DND-41 (cell line): ENCODE measurements at places on chromosomes 7 and 10.

- DNase-seq: peak; percentile 84
These were observed 67.8 kb downstream of the EGFR start for GRCh38 chr7:55086413-55087201.

GRCh38 chr10:64508029-64508661, 986.9 kb downstream of the REEP3 start:
- no peak for DNase-seq

- no peak for DNase-seq
These were observed 298.3 kb downstream of the RPS24 start for GRCh38 chr10:78332012-78332411.

DNA sequence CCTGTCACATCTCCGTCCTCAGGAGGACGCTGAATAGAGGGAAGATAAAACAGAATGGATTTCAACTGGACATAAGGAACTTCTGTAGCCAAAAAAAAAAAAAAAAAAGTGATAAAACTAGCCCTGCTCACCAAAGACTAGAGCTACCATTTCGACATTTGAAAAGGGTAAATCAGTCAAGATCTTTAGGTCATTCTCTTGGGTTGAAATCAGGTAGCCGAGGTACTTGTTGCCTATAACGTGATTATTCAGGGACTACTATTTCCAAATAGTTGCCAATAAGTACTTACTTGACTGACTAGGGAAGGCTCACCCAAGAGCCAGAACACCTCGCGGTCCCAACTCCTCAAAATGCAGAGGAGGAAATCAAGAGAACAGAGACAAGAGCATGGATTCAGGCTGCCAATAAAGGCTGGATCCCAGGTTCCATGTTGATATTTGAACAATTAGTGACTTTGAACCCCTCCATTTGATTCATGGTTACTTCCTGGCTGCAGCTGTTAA, 2.0 kb downstream of the RHEB start:
- no peak for DNase-seq
